Renal pelvis (tissue), 12 donors: ENCODE measurements at places on chromosomes 2 and 18. TPM values are rescaled to one million over a fixed set of nuclear protein-coding genes. Genes with fewer than 3 reads are reported as not detected.

GKN2 gene
- polyA plus RNA-seq = not detected

PROKR1 gene
- 0.43 TPM for polyA plus RNA-seq

COL5A2 gene
- polyA plus RNA-seq = 147 TPM

GPR75 gene
- polyA plus RNA-seq = 1.6 TPM

ASB18 gene
- polyA plus RNA-seq = 0.13 TPM

STAT4 gene
- polyA plus RNA-seq = 9.9 TPM

CNNM4 gene
- 16.7 TPM for polyA plus RNA-seq

- DNase-seq = no peak
Observed at GRCh38 chr2:111045771-111046444, 74.8 kb upstream of the BCL2L11 start.

DNA sequence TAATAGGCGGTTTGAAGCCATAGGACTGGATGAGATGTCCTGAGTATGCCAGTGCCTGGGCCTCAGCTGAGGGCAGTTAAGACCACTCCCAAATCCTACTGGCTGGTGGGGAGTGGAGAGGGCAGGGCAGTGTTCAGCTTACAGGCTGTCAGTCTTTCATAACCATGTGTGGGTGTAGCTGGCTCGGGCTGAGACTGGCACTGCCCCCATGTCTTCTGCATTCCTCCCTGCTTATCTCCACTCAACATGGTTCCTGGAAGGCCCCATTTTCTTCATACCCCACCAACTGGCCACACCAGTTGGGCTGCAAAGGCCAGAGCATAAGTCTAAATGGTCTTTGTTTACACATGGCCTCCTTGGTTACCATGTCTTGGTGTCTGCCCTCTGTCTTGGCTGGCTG lies 17.2 kb upstream of the IL37 start:
- no peak for DNase-seq

- DNase-seq = no peak
Observed at GRCh38 chr2:26655611-26656195, 14.5 kb upstream of the CIB4 start.

GRCh38 chr2:111017034-111017622 lies 103.6 kb upstream of the BCL2L11 start:
- DNase-seq = no peak

DNA sequence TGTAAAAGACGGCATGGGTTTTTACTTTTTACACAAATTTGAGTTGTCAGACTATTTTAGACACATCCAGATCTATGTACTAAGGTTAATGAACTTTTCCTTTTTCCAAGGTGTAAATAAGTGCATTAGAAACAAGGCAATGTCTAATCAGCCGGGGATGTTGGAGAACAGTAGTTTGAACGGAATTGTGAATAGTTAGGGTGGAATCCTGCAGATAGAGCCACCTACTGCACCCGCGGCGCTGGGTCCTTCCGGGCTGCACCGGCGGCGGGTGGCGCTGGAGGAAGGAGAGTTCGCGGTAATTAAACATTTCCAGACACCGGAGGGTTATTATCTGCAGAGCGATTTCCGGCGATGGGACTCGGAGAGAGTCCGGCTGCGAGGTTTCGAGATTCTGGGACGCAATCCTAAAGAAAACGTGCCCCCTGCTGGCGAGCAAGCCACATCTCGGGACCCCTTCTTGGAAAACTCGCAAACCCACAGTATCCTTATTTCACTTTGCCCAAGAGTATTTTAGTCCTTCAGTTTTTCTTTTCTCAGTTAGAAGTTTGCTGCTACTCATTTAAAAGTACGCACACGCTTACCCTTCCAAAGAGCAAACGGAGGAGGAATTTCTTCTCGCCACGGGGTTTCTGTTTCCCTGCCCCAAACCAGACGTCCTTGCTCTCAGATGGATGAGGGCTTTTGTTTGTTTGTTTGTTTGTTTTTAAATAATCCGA lies 4.5 kb upstream of the OSR1 start:
- DNase-seq = peak; percentile 89

GRCh38 chr2:134312482-134312881 lies 58.6 kb downstream of the MGAT5 start:
- DNase-seq = no peak

DNA sequence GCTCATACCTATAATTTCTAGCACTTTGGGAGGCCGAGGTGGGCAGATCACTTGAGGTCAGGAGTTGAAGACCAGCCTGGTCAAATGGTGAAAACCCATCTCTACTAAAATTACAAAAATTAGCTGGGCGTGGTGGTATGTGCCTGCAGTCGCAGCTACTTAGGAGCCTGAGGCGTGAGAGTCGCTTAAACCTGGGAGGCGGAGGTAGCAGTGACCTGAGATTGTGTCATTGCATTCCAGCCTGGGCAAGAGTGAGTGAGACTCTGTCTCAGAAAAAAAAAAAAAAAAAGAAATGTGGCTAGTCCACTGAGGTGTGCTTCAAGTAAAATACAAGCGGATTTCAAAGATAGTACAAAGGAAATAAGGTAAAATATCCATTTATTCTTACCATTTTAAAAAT lies 46.2 kb downstream of the RBKS start:
- DNase-seq = no peak

DNA sequence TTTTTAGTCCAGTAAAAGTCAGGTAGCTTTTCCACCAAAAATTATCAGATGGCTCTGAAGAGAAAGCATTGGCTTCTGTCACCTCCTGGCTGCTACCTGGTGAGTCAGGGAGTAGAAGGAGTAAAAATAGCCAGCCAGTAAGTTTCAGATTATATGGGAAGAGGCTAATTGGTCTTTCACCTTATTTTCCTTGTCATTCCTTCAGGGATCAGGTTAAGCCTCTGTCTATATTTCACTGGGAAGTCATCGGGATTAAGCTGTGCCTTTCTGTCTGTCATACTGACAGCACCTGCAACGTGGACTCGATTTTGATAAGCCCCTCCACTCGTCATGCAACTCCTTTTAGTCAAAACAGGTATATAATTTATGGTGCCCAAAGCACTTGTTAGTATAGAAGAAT lies 380.7 kb upstream of the CELF4 start:
- DNase-seq = no peak

DNA sequence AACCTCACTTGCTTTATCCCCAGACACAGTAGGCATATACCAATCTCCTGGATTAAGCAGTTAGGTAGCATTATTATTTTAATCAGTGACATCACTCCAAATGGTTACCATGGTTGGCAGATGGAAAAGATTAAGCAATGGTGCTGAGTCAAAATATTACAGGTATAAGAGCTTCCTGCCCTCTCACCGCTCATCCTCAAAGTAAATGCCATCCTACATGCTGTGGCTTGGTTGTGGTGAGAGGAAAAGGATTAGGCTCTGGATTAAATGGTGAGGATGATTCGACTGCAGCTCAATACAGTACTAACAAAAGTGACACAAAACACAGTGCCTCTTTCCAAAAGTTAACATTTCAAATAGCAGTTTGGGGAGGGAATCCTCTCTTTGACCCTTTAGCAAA lies 108.9 kb upstream of the ACAA2 start:
- no peak for DNase-seq

GRCh38 chr18:2997429-2997828 lies 15.5 kb downstream of the LPIN2 start:
- no peak for DNase-seq

- no peak for DNase-seq
Observed at GRCh38 chr2:13091861-13092378, 375.2 kb downstream of the TRIB2 start.

- no peak for DNase-seq
Observed at GRCh38 chr2:13650586-13651180, 933.9 kb downstream of the TRIB2 start.

GRCh38 chr2:42987112-42987922 lies 194.9 kb upstream of the HAAO start:
- DNase-seq = no peak

- DNase-seq = peak; percentile 1
Observed at GRCh38 chr18:57301573-57302559, 50.5 kb upstream of the ST8SIA3 start.

DNA sequence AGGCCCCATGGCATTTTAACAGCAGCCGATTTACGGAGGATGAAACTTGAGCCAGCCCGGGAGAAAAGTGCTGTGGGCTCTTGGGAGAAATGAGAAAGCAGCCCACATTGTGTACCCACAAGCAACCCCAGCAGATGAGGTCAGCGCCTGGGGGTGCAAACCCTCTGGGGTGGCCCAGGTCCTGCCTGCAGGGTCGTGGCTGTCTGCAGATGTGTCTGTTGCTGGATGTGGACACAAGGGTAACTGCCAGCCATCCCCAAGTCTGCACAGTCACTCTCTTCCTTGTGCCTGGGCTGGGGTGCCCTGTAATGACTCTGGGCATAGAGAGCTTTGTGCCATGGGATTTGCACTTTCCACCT lies 170.8 kb downstream of the PRKCE start:
- no peak for DNase-seq

GRCh38 chr2:218884519-218884918 lies 3.9 kb downstream of the WNT10A start:
- no peak for DNase-seq

DNA sequence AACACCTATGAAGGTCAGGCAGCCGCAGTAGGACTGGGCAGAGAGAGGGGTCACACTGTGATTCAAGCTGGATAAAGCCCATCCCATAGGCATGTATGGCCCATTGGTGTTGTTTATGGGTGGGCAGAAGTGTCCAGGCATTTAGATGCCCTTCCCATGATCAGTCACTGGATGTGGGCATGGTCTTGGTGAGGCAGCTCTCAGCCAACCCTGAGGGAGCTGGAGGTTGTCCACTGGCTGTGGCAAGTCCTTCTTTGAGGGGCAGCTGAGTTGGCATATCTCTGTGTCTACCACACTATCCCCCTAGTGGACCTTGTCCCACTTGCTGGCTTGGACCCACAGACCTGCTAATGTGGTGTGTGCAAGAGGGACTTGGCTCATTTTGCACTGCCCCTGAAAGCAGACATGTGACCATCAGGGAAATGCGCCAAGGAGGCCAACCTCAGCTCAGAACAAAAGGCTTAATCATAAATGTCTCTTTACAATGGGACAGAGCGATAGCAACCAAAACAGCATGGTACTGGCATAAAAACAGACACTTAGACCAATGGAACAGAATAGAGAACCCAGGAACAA lies 82.0 kb downstream of the TMEM17 start:
- DNase-seq = no peak

DNA sequence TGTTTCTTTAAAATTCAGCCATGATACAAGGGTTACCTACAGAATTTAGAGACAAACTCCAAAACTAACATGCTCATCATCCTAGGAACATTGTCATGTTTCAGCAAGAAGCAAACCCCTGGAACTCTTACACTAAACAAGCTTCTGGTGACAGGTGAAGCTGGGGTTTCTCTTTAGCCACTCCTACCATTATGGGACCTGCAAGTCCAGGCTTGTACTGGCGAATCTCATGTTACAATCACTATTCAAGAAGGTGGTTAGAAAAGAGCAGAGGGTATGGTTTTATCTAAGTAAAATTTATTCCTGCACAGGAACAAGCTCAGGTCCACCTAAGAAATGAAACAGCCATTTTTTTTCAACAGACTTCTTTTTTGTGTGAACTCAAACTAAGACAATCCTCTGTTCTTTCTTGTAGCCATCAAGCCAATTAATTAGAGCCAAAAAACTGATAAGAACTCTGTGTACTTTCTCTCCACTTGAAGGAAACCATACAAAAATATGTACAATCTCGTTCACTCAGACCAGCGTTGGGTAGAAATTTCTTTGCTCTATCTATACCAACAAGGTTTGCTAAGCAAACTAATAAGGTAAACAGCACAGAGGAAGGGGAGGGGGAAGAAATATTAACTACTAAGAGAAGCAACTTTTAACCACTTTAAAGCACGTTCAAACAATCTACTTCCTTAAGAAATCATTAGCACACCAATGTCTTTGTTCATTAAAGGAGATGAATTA lies 63.3 kb upstream of the NEDD4L start:
- no peak for DNase-seq

DNA sequence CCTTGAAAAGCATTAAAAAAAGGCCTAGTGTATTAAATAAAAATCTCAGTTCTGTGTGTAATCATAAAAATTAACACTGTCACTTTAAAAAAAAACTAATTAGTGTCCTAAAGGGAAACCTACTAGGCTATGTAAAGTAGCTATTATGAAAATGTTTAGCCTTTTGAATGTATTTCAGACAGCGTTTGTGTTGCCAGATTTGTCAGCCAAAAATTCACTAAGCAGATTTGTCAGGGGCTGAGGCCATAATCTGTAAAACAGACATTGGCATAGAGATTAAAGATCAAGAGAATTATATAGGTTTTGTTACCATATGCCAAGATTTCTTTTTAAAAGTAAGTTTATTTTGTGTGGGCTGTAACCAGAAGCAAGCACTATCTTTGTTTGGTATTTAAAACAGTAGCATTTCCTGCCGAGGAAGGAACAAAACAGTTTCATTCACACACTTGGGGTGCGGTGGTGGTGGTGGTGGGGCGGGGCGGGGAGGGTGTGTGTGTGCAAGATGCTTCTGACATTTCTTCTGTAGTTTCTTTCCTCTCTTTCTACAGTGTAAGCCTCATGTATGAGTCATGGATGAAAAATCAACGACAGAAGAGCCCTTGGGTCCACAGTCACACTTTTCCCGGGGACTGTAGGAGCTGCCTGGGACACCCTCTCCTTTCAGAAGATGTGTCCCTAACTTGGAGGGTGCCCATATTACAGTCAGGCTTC lies 328.5 kb upstream of the FANCL start:
- DNase-seq = no peak

DNA sequence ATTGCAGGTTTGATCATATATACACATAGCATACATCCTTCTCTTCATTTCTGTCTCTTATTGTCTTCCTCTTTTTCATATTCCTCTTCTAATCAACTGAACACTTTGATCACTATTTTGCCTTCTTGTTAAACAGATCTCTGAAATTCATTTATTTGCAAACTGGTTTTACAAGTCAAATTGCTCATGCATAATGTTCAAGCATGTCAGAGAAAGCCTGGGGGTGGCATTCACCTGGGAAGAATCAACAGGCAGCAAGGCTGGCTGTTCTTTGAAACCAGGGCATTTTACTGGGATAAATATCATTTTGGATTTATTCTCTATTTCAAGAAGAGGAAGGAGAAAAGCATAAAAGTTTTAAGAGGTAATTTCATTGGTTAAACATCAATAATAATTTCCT lies 66.9 kb upstream of the LRATD1 start:
- DNase-seq = no peak
